ENCODE measurements at places on chromosomes 5 and 9.

GRCh38 chr9:115847216-115847615, 306.4 kb upstream of the PAPPA start:
- DNase-seq: no peak

DNA sequence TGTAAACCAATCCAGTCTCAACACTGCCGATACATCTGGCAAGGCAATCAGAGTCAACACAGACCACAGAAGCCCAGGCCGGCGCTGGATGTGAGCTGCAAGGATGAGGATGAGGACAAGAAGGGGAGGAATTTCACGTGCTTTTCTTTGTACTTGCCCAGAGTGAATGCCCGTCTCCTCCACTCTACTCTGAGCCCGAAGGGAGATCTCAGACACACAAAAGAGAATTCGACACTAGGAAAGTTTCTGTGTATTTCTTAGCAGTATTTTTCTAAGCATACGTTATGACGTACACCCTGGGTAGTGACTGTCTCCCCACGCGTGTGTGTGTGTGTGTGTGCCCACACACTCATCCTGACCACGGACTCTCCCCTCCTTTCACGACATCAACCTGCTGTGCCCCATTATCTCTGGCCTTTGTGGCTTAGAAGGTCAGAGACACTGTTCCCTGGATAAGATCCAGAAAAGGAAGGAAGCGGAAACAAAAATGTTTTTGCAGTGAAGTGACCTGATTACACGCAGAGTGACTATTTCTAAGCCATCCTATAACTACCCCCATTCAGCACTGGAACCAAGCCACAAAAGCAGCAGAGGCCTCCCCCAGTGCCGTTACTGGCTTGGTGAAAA, 227.3 kb upstream of the DAPK1 start:
- no peak for DNase-seq

- no peak for DNase-seq
These were observed 92.7 kb upstream of the CACNA1B start for GRCh38 chr9:137784641-137785513.

DNA sequence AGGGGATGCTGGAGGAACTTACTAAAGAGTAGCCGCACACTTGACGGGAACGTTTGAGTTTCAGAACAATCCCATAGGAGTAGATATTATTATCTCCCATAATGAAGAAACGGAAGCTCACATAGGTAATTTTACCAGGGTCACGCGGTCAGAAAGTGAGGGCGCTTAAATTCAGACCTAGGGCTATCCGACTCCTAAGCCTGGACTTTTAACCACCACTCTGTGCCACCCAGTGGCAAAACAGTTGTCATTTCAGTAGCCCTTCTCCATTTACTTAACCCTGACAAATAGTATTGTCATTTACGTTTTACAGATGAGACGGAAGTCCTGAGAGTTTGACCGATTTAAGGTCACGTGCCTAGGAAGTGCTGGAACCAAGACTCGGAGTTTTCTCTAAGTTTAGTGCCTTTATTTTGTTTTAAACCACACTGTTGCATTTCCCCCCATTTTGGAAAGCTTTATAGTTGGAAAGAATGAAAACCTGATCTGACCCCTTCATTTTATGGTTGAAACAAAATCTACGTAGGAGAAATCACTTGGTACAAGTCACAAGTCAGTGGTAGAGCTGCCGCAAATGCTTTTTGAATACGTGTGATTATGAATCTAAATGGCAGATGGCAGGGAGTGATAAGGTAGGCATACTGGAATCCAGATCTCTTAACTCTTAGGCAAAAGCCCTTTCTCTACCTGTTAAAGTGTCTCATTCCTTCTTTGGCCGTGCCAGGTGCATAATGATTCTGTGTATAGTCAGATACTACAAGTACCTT, 650 bp downstream of the MRRF start:
- no peak for DNase-seq

- DNase-seq: no peak
These were observed 782.4 kb upstream of the ZNF608 start for GRCh38 chr5:125528881-125529280.

DNA sequence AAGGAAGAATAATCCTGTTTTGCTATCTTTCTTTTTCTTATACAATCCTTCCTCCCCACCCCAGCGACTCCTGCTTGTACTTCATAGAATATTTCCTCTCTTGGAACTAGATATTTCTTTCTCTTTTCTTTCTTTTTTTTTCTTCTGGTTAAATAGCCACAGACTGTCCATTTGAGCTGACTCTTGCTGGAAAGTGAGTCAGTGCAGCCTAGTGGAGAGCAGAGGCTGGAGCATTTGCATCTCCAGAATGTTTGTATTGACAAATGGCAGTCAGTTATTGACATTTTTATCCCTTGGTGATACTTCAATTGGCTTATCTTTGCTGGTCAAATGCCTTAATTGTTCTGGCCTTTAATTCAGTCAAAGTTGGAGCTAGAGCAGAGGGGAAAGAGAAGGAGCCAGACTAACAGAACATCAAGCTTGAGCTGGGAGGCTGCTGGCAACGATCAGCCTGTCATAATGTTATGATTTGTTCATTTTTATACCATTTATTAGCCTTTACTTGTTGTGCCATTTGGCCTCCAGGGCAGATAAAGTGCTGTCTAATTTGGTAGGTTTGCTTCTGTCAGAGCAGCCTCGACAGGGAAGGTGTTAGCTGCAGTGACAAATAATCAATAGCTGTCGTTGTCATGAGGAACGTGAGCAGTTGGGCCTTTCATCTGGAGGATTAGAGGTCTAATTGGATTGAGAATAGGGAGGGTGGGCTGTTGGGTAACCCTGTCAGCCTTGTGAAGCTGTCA, 69.0 kb downstream of the INVS start:
- DNase-seq: no peak

- no peak for DNase-seq
These were observed 521.6 kb upstream of the ST8SIA4 start for GRCh38 chr5:101424530-101425175.

GRCh38 chr5:74665816-74666215, 19.2 kb upstream of the HEXB start:
- DNase-seq: no peak

DNA sequence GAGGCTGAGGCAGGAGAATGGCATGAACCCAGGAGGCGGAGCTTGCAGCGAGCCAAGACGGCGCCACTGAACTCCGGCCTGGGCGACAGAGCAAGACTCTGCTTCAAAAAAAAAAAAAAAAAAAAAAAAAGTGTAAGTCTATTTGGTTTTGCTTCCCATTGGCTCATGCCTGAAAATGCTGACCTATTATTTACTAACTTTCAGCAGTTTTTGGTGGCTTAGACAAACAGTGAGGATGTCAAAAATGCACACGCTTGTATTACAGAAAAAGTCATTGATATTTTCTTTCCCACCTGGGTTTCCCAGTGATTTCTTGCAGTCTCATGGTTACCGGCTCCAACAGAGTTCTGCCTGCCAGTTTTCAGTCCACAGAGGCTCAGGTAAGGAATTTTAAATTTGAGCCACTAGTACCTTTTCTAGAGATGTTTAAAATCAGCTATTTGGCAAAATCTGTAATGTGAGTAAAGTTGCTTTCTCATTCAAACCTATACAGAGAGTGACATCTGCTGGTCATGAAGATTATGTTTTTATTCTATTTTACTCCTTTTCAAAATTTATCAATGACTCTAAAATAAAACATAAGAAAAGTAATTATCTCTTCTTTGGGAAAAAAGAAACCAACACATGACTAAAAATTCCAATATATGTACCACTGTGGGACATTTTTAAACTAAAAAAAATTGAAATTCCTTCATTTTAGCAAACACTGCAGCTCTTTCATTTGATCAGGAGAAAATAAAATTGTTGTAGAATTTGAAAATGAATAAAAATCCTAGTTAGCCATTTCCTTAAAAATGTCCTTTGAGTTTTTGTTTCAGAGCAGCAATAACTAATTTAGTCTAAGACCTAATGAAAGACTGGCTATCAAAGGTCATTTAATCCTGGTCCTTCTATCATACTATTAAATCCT, 8.8 kb downstream of the FAM200C start:
- no peak for DNase-seq

Measured in DMS 273 treated with DMSO at 0.1 percent for 48 hours (cell line).